ENCODE measurements at places on chromosomes 2 and 18. TPM values are rescaled to one million over a fixed set of nuclear protein-coding genes. Genes with fewer than 3 reads are reported as not detected.

Gene VWC2L
- under 0.01 TPM for total RNA-seq

Gene LIMS3
- total RNA-seq: 1.6 TPM

Gene CCDC74B
- total RNA-seq: 10.6 TPM

Gene CAPN13
- total RNA-seq: not detected

Gene IL1R2
- total RNA-seq: 0.79 TPM

Gene CHRNA1
- total RNA-seq: not detected

Gene PROC
- total RNA-seq: not detected

Gene INPP4A
- 32.4 TPM for total RNA-seq

Gene PLGLB2
- 0.63 TPM for total RNA-seq

Gene CD207
- total RNA-seq: not detected

Gene DPP10
- not detected for total RNA-seq

Gene WDR35
- total RNA-seq: 13.9 TPM

Gene IL1F10
- not detected for total RNA-seq

Gene RASGRP3
- total RNA-seq: 0.63 TPM

Gene FSHR
- total RNA-seq: under 0.01 TPM

Gene GALNT14
- total RNA-seq: 0.17 TPM

Gene TRAK2
- 32.9 TPM for total RNA-seq

Gene CGREF1
- total RNA-seq: 0.69 TPM

Gene YWHAQ
- 317 TPM for total RNA-seq

Gene UGP2
- 78.3 TPM for total RNA-seq

Gene TEX44
- total RNA-seq: not detected

Gene USP14
- total RNA-seq: 16.2 TPM

Gene RIF1
- 21.9 TPM for total RNA-seq

Gene ABCB11
- under 0.01 TPM for total RNA-seq

Gene GCC2
- 14.1 TPM for total RNA-seq

Gene NXPH2
- total RNA-seq: not detected

Gene CCDC178
- 0.94 TPM for total RNA-seq

Gene MSTN
- total RNA-seq: 0.16 TPM

Gene OTOS
- total RNA-seq: not detected

Gene SCYGR4
- not detected for total RNA-seq

Gene RPRD1A
- total RNA-seq: 18.3 TPM
